ENCODE measurements at places on chromosomes 1 and 21.

GRCh38 chr21:26388731-26389231 is 184.3 kb downstream of the CYYR1 start:
- DNase-seq: peak; percentile 94

DNA sequence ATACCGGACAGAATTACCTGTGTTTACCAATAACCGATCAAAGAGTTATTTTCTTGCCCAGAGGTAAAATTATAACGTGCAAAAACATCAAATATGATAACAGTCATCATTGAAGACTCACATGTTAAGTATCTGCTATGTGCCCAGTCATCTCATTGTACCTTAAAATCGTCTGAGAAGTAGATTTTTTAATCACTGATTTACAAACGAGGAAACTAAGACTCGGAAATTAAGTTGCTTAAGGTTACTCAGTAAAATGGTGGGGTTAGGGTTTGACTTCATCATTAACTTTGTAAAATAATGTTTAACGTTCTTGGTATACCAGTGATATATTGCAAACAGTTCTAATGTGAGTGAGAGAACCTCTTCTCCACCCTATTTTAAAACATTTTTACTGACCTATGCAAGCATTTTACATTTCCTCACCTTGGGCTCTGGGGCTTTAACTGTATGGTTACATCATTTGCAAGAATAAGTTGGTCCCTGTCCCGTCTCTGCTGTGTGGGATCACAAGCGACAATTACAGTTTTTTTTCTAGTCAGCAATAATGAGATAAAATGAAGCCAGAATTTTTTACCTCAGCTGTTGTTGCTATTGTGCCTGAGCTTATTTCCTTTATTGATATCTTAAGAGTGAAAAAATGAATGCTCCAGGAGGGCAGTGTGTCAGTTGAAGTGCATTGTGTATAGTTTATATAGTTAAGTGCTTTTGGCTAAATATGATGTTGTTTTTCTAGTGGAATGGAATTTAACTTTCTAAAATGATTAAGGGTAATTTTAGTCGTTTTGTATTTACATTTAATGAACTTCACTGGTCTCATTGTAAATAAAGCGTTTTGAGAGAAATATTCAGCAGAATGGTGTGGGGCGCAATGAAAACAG is 2.7 kb downstream of the RPRD2 start:
- DNase-seq: peak; percentile 92

GRCh38 chr1:3359756-3360440 is 94.6 kb upstream of the ARHGEF16 start:
- DNase-seq: no peak

- no peak for DNase-seq
Measured at GRCh38 chr21:16676391-16676790, 836.5 kb upstream of the CXADR start.

Data from kidney tubule cell (primary cell).